ENCODE measurements at places on chromosomes 6 and 20.
A peak's percentile ranks its signal among the peaks of the same experiment; 100 is the strongest.

- no peak for DNase-seq
Measured at GRCh38 chr6:133441491-133441890, 200.3 kb downstream of the EYA4 start.

DNA sequence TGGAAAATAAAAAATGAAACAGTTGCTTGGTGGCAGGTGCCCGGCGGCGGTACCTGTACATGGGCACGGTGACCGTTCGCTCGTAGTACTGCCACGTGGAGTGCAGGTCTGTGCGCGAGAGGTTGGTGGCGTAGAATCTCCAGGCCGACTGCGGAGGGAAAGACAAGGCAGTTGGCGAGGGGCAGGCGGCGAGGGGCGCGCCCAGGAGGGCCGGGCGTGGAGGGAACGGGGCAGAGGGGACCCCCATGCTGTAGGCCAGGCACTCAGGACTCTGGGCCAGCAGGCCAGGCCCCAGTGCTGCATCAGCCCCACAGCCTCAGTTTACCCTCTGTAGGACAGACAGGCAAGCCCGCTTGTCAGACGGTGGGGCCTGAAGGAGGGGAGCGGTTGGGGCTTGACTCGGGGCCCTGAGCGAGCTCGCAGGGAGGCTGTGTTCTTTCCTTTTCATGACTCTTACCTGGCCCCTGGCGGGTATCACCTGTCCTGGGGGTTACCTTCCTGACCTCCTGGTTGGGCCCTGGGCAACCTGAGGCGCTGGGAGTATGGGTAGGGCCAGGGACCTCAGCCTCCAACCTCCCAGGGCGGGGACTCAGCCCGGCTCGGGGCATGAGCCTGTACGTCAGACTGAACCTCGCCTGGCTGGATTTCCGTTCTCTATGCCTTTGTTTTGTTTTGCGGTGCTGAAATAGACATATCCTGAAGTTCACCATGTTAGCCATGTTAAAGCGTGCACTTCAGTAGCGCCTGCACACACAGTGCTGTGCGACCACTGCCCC lies 38.5 kb downstream of the KCNQ2 start:
- DNase-seq, result no peak

- no peak for DNase-seq
Measured at GRCh38 chr6:154276810-154277628, 79.6 kb downstream of the IPCEF1 start.

- DNase-seq, result peak; percentile 38
Measured at GRCh38 chr20:22684072-22684762, 99.8 kb upstream of the FOXA2 start.

- no peak for DNase-seq
Measured at GRCh38 chr6:19988555-19988954, 151.4 kb downstream of the ID4 start.

GRCh38 chr6:11536795-11537194 lies 754 bp upstream of the TMEM170B start:
- DNase-seq, result no peak

DNA sequence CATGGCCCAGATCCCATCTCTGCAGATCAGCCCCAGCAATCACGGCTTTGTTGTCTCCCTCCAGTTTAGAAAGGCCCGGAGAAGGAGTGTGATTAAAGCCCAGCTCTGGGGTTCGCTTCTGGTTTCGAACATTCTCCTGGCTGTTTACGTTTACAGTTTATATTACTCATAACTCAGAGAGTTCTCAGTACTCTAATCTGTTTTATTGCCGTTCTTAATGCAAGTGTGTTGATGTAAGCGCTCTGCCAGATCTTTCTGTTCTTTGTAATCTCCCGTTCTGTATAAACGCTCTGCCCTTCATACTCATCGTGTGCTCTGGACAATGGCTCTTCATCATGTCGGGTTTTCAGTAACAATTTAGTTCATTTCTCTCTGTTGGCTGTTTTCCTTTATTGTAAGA lies 118.0 kb upstream of the PRND start:
- DNase-seq, result no peak

- peak; percentile 40 for DNase-seq
Measured at GRCh38 chr6:157227202-157228166, 95.8 kb downstream of the TMEM242 start.

DNA sequence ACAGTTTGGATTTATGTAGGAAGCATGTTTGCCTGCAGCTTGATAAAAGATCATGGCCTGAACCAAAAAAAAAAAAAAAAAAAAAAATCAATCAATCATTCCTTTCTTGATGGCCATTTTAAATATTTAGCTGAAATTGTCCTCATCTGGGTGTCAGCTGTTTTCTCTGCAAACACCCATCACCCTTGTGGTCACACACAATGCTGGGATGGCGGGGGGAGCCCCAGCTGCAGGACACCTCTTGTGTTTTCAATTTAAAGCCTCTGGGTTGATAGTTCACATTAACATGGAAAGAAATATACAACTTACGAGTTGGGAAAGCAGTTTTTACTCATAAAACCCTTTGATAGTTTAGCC lies 160.4 kb downstream of the ZFP64 start:
- no peak for DNase-seq

DNA sequence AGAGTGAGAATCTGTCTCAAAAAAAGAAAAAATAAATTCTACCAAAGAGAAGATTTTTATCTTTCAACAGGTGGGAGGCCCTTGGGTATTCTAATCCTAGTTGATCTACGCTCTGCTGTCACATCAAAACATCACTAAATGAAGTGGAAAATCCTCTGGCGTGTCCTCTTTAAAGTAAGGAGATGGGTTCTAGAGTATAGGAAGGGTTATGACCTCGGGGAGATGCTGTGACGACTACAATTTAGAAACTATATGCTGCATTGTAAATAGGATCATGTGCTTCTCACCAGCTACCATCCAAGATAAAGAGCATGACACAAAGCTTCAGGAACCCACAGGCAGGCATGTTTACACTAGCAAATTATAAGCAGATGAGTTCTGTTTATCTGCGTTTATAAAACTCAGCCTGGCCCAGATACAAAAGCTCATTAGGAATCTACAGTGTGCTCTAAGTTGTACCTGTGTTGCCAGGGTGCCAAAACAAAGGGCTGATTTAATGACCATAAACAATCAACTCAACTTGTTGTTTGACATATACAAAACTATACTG lies 197.1 kb upstream of the PLN start:
- DNase-seq, result no peak

DNA sequence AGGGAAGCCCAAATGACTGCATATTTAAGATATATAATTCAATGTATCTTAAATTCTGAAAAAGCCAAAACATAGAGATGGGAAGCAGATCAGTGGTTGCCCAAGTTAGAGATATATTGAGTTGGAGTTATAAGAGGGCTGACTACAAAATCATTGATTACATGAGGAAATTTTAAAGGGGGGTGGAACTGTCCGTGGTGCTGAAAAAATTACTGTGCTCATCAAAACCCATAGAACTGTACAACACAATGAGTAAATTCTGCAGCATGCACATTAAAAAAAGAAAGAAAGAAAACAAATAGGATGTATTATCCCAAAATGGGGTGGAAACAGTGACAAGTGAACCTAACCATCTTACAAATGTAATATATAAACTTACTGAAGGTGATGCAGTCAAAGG lies 100.9 kb downstream of the FUT9 start:
- DNase-seq, result no peak

DNA sequence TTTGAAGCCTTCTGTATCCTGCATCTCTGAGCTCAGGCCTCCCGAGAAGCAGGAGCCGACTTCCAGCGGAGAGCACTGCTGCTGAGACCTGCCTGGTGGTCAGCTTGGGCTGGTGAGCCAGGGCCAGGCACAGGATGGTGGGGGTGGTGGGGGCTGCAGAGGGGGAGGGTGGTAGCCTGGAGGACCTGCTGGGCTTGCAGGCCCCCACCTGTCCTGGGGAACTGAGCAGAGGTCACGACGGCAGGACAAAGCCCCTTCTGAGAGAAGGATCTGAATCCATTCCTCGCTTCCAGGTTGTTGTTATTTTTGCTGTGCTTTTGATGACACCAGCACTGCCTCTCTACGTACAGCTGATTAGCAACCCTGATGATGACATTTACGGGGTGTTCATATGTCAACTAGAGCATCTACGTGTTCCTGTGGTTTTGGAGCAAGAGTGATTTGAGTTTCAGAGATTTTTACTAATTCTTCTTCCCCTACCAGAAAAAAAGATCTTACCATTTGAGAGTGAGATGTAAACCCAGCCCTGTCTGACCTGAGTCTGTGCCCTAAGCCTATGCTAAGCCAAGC lies 35.7 kb upstream of the CD93 start:
- DNase-seq, result no peak

DNA sequence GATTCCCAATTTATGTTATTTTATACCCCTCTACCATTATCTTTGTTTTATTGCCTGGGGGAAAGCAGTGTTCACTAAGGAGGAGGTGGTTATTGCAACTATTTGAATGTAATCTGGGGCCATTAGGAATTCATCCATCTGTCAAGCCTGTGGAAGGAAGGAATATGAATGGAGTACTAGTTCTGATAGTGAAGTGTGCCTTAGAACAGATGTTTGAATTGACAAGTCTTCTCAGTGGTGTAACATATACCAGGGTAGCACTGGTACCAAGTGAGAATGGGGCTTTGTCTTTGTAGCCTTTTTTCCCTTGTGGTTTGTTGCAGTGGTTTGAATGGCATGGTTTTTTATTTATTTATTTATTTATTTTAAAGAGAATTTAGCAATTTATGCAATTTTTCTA lies 27.9 kb upstream of the HDAC2 start:
- DNase-seq, result no peak

GRCh38 chr6:120584111-120584760 lies 750.0 kb downstream of the TBC1D32 start:
- DNase-seq, result no peak

DNA sequence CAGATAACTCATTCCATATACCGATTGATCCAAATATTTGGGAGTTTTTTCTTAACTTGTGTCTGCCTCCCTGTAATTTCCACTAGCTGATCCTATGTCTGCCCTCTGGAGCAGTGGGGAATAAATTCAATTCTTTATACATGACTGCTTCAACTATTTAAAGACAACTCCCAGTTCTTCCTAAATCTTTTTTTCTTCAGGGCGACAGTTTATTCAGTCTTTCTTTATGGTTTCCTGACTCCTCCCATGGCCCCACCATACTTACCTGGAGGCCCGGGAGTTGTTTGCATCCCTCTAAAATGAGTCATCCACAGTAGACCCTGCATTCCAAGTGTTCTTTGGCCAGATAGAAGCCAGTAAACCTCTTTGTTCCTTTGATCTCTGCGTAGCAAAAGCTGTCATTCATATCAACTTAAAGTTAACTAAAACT lies 73.6 kb downstream of the LCA5 start:
- no peak for DNase-seq

- DNase-seq, result no peak
Measured at GRCh38 chr20:1872459-1873097, 22.6 kb upstream of the SIRPA start.

DNA sequence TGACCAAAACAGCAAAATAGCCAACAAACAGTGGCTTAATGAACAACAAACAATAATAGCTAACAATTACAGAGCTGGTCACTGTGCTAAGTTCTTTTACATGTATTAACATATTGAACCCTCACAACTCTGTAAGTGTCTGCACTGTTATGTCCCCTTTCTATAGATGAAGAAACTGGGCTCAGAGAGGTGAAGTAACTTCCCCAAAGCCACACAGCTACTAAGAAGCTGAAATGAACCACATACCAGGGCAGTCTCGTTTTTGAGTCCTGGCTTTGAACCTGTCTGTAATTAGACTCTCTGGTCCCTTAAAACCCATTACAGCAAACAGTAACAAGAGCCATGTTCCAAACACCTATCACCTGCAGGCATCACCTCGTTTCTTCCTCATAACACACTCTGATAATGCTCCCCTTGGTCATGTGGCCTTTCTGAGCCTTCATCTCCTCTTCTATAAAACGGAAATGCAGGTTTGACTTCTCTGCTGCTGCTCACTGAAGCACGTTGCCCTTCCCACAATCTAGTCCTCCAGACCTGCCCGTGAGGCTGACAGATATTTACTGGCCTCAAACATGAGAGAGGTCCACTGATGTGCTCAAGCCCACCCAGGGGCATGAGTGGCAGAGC lies 23.3 kb downstream of the KCNK15 start:
- DNase-seq, result no peak

Measured in CMK (cell line).